ENCODE measurements at places on chromosomes 6 and 20.

DNA sequence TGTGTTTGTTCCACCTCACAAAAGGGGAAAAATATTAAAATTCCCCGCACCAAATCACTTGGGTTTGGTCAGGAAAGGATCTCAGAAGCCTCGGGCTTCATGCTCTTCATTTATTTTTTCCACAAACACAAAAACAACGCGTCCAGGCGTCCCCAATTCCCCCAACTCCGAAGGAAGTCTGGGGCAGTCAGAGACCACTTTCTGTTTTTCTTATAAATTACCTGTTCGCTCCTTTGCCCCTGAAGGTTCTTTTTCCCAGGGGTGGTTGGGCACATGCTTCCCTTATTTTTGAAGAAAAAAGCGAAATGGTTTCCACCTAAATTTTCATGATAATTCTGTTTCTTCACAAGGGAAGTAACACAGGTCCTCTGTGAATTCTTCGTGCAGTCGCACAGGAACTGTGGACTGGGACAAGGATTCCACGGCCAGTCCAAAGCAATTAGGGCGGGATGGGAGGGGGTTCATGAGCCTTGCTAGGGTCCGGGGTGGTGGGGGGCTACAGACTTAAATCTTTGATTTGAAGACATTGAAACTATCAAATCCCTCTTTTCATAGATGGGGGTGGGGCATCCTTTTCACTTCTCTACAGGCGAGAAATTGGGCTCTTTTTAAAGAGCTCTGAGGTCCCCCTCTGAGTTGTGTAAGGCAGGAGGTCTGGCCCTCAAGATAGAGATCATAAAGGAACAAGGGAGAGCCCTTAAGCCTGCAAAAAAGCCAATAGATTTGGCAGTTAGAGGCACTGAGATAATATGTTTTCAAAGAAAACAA, 30.5 kb upstream of the HFE start:
- DNase-seq: peak; percentile 13

GRCh38 chr6:125818225-125818657, 27.5 kb downstream of the NCOA7 start:
- no peak for DNase-seq

DNA sequence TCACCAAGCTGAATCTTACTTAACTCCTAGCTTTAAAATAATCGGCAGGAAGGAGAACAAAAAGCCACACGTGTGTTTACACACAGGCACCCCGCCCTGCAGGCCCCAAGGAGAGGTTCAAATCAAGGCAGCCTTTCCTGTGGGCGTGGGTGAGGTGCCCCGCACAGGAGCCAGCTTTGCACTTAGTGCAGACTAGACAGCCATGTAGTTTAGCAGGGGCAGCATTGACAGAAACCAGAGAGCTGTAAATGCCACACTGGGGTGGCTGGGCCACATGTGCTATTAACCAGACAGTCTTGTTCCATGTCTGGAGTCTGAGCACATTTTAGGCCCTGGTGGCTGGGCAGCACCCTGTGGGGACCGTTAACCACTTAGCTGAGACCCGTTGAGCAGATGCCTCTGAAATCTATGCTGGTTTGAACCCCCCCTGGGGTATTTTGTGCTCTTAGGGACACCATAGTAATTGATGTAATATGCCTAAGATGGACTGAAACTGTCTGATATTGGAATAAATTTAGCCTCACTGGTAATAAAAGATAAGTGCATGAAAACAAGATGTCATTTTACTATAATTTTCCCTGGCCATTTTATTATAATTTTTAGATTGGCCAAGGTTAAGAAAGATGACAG, 106.4 kb upstream of the KCNG1 start:
- DNase-seq: no peak

DNA sequence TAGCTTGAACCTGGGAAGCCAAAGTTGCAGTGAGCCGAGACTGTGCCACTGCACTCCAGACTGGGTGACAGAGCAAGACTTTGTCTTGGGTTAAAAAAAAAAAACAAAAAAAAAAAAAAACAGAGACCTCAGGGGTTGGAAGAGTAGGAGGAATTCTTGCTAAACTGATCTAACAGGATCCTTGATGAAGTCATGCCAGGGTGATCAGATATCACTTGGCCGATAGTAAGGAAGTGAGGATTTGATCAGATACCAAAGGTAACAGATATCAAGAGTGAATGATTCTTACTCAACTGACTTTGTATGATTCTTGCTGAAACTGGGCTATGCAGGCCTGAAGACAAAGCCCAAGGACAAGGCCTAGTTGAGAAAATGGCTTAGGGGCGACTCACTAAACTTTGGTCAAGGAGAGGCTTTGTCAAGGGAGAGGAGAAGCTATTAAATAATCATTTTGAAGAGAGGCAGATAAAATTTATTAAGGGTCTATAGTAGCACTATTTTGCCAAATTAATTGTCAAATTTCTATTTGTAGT, 624.7 kb downstream of the UTRN start:
- no peak for DNase-seq

DNA sequence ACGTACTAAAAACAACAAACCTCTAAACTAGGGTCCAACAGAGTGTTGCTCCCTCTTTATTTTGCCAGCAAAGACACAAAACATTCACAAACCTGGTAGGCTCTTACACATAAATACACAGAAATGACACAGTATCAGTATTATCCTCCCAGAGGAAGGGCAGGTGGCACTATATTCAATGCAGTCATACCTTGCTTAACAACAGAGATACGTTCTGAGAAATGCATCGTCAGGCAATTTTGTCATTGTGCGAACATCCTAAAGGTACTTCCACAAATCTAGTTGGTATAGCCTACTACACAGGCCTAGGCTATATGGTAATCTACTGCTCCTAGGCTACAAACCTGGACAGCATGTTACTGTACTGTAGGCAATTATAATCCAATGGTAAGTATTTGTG, 9.6 kb downstream of the ZBTB2 start:
- no peak for DNase-seq

DNA sequence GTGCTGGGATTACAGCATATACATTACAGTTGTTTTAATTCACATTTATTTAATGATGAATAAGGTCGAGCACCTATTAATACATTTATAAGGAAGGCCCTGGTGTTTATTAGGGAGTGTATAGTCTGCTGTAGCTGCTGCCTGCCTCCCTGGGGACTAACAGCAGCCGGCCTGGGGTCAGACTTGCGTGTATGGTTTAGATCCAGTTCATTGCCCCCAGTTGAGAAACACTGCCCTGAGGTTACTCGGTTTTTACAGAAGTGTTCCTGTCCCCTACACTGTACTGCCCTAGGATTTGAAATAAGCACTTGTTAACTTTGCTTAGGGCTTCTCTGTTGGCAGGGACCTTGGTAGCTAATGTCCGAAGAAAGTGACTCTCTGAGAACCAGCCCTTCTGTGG, 4.0 kb downstream of the TTPAL start:
- DNase-seq: no peak

- no peak for DNase-seq
These were observed 1.1 kb upstream of the FGD2 start for GRCh38 chr6:37004044-37004980.

DNA sequence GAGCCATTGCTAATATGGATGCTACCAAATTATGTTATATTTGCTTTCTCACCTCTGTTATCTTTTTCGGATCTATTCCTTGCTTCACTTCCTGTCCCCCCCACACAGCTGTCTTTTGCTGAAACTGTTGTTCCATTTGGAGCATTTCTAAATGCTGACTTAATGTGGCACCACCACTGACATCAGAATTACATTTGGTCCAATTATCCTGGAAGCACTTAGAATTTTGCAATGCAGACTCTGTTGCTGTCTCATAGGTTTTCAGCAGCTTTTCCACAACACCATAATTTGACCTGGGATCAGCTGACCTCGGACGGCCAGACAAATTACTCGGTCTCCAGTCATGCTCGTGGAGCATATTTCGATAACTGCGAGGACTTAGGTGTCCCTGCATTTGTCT, 12.8 kb downstream of the KIAA0408 start:
- no peak for DNase-seq

GRCh38 chr6:157538698-157539097, 157.7 kb downstream of the ZDHHC14 start:
- no peak for DNase-seq

- DNase-seq: no peak
These were observed 230.4 kb upstream of the CST7 start for GRCh38 chr20:24718696-24719095.

GRCh38 chr20:45361793-45362192, 1.2 kb upstream of the SYS1 start:
- no peak for DNase-seq

- DNase-seq: no peak
These were observed 122.5 kb downstream of the MTHFD1L start for GRCh38 chr6:150987855-150988464.

- DNase-seq: no peak
These were observed 1.6 kb upstream of the CD93 start for GRCh38 chr20:23087587-23088251.

- no peak for DNase-seq
These were observed 249.0 kb downstream of the UTRN start for GRCh38 chr6:144534180-144534579.

- DNase-seq: no peak
These were observed 1.3 kb upstream of the DNAH8 start for GRCh38 chr6:38713812-38714211.

DNA sequence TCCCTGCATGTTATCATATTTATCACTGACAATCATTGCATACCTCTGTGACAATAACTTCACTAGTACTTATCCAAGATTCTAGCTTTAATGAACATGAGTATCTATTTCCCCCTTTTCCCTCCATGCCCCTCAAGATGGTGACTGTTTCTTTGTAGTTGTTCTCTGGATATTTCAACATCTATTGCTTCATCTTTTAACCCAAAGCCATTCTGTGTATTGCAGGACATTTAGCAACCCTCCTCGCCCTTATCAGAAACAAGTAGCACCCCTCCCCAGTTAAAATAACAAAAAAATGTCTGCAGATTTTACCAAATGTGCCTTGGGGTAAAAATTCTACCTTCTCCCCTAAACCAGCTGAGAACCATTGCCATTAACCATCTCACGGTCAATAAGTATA, 979.8 kb upstream of the MANEA start:
- DNase-seq: no peak

DNA sequence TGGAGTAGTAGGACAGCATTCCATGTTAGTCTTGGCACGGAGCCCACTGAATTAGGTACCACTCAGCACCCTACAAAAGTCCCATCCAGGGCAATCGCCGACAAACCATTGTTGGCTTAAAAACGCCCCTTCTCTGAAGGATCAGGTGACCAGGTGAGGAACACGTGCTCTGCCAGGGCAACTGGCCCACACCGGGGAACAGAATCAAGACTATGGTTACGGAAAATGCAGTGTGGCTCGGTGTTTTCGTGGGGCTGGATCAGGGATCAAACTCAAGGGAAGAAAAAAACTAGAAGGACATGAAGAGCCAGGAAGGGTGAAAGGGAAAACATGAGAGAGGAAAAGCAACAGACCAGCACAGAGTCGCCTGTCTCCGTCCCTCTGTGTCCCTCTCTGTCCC, 177.8 kb upstream of the ARID1B start:
- no peak for DNase-seq

GRCh38 chr6:41132254-41132653, 21.9 kb downstream of the TREML1 start:
- no peak for DNase-seq

DNA sequence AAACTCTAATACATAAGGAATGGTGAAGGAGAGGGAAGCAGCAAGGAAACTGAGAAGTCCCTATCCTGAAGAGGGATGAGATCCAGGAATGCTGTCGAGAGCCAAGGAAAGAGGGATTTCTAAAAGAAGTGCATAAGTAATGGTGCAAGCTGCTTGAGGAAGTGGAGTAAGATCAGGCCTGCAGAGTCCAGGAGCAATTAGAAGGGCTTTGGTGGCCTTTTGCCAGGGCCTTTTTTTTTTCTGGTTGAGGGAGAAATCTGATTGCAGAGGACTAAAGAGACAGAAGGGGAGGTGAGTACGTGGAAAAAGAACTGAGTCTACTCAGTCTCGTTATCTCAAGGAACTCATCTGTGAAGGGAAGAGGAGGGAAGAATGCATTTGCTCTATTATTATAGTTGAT, 396.2 kb downstream of the UTRN start:
- DNase-seq: no peak

DNA sequence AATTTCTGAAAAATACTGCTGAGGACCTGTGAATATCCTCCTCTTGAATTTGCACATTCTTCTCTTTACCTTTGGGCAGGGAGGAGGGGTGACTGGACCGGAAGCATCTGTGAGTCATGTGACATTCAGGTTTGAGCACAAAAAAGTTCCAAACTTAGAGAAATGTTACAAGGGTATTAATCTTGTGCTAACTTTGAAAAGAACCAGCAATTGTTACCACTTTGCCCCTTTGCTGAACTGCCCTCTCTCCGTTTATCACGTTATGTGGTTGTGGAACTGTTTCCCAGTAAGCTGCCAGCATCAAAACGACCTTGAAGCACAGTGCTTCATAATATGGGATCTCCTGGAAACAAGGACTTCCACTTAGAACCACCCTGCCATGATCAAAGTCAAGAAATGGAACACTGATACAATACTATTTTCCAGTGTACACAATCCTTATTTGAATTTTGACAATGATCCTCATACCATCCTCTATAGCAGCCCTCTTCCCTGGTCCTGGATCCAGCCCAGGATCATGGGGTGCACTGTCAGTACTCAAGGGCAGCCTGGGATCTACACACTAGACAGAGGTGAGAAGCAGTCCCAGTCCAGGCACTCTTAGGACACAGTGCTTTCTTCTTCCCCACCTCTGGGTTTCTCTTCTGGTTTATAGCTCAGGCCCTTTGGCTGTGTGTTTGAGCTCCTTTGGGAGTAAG, 2.3 kb upstream of the TUBB1 start:
- no peak for DNase-seq

- DNase-seq: no peak
These were observed 93.0 kb upstream of the MAFB start for GRCh38 chr20:40782043-40782368.

DNA sequence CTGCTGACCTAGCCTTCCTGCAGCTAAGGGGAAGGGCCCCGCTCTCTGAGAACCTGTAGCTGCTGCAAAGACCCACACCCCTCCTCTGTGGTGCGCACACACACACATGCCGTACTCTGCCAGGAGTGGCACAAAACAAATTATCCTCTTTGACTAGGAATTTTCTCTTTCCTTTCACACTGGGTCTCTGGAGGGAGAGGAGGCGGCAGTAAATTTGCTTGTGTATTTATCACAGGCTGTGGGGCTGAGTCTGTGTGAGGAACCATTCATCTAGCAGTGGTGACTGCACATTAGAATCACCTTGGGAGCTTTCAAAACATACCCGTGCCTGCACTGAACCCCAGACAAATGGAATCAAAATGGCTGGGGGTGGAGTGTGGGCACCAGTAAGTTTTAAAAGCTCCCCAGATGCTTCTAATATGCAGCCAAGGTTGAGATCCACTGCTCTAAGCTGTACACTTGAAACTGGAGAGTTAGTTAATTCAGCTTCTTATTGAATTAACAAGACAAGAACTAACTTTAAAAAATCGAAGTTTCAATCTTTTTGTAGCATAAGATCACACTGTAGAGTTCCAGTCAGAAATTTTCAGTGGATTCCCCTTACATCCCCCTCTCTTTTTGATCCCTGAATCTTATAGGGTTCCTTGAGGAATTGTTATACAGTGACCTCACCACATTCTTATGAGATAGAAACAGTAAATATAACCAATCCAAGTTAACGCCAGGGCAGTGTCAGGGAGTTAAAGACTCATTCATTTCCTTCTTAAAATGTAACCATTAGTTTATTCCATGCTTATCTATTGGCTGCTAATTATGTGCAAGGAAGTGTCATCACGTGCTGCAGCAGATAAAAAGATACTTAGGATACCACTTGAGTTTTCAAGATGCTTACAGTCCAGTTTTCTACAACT, 29.8 kb upstream of the GMDS start:
- DNase-seq: no peak

Data from occipital lobe (tissue), 3 donors.